ENCODE measurements at places on chromosomes 3 and 15. TPM values are rescaled to one million over a fixed set of nuclear protein-coding genes. Genes with fewer than 3 reads are reported as not detected.
A peak's percentile ranks its signal among the peaks of the same experiment; 100 is the strongest.

DNA sequence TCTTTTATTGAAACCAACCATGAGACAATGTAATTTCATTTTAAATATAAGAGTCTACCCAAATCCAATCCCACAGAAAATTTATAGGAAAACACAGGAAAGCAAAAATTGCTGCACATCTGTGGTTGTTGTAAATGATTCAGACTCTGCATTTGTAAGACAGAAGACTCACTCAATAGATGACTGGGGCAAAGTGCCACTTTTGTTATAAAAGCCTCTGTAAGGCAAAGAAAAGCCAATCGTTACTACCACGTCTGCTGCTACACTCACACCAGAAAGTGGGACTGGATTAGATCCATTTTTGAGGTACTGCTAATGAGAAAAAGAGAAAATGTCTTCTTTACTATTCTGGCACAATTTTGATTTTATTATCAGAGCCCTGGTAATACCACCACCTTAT lies 74.9 kb downstream of the SEMA6D start:
- DNase-seq = no peak

DNA sequence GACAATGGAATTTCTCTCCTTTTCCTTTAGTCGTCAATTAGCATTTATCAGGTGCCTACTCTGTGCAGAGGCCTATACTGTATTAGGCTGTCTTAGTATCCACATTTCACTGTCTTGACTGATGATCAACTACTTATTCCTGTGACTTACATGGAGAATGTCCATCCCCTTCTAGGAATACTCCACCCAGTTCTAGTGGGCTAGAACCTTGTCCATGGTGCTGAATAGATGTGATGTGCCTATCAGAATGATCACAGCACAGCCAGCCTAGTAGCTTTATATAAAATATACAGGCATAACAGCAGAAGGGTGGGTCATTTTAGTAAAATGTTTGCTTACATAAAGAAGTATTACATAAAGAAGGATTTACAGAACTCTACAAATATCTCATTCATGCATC lies 621.4 kb downstream of the PDCD6IP start:
- DNase-seq = no peak

DNA sequence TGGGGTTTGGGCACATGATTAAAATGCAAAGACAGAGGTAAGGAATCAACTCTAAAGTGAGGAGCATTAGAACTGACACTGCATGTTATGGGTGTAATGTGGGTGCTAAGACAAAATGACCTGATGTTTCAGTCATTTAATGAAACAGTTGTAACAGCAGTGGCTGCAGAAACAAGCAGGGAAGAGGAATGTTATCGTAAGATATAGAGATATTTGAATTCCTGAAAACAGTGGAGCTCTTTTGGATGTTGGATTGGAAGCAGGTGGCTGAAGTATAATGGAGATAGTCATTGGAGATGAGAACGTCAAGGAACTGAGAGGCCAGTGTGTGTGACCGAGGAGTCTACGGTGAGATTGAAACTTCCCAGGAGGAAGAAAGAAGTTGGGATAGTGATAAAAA lies 1065.2 kb downstream of the ZPLD1 start:
- no peak for DNase-seq

DNA sequence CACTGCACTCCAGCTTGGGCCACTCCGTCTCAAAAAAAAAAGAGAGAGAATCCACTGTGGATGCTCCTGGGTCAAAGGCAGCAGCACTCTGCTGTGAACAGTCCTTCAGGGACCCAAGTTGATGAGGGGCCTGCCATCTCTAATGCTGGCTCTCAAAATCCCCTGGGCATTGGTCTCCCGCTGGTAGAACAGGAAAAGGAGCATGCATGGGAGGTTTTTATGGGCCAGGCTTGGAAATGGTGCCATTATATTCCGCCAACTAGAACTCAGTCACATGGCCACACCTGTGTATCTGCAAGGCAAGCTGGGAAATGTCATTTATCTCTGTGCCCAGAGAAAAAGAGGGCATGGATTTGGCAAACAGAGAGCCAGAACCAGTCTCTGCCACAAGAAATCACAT lies 3.4 kb upstream of the DIS3L start:
- DNase-seq = no peak

DNA sequence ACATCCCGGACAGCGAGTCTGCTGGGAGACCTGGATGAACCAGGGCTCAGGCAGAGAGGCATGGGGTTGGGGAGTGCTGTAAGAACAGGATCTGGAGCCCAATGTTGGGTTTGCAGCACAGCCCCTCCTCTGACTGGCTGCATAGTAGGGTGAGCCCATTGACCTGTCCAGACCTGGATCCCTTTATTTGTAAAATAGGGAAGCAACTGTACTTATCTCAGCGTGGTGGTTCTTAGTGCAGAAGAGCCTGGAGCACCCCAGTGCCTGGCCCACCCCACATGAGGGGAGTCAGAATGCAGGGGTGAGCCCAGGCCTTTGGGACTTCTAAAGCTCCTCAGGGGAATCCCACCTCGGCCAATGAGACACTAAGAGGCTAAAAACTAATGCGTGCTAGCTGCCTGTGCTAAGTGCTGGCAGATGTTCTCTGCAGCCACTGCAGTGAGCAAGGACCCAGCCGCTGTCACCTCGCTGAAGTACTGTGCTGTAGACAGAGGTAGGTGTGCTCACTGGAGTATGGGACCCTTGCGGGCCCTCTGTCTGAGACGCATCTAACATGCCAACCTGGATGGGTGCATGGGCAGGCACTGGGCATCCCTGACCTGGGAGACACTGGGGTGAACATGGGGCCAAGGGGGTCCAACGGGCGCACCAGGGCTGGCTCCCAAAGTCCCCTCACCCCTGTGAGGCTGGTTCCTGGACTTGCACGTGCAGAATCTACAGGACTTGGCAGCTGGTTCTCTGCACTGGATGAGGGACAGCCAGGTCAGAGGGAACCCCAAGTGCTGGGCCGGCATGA lies 95.6 kb downstream of the ATP10A start:
- no peak for DNase-seq

GRCh38 chr3:187726564-187726963 lies 18.7 kb downstream of the BCL6 start:
- DNase-seq = no peak

- DNase-seq = no peak
Observed at GRCh38 chr3:10911350-10912002, 81.1 kb upstream of the SLC6A1 start.

- no peak for DNase-seq
Observed at GRCh38 chr15:57255751-57256341, 120.5 kb upstream of the CGNL1 start.

DNA sequence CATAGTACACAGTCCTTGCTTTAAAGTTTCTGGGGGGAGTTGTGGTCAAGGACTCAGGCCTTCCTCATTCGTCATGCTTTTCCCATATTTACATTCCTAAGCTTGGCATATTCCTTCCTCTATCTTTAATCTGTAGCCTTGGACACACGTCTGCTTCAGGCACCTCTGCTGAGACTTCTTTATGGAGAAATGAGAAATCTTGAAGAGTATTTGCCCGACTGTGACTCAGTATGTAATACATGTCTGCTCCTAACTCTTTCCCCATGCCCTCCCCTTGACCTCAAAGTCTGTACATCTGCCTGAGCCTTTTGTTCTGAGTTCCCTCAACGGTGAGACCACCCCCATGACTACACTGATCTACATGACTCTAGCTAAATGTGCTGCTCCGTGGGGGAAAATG lies 246.1 kb downstream of the SI start:
- no peak for DNase-seq

DNA sequence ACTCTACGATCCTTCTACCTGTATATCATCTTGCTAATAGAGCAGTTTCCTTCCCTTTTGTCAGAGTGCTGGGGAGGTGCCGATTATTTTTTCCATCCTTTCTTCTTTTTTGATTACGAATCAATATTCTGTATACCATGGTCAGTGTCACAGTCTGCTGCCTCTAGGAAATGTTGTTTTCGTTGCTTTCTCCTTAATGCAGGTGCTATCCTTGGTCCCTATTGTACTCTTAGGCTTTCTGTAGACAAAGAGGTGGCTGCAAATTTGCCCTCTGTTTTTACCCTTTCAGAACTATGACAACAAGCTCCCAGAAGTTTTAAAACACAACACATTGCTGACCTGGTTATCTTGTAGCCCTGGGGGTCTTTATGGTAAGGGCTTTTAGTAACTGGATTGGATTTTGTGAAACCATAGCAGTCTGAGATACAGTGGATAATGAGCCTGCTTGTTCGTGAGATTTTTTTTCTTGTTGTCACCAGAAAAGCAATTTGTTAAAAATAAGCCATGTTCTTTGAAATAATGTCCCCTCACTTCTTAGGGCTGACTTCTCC lies 430.3 kb upstream of the TPM1 start:
- DNase-seq = no peak

DNA sequence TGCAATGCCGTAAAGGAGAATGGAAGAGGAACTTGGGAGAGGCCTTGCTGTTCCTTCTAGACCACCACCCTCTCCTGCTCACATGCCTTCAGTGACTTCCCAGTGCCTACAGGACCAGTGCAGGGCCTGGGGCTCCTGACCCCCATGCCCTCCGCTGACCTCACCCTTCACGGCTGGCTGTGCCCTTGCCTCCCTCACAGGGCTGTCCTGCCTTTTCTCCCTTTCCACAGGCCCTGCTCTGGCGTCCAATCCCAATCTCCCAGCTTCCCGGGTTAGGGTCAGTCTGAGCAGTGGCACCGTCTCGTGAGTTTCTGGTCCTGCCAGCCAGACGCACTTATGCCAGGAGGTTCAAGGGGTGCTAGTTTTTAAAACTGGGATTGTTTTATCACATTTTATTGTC lies 110.4 kb downstream of the WNT7A start:
- no peak for DNase-seq

- DNase-seq = peak; percentile 60
Observed at GRCh38 chr15:63752075-63752684, 81.6 kb downstream of the HERC1 start.

- DNase-seq = no peak
Observed at GRCh38 chr3:47413751-47414150, 32.9 kb downstream of the PTPN23 start.

GRCh38 chr3:107685383-107685782 lies 162.6 kb downstream of the BBX start:
- no peak for DNase-seq

DNA sequence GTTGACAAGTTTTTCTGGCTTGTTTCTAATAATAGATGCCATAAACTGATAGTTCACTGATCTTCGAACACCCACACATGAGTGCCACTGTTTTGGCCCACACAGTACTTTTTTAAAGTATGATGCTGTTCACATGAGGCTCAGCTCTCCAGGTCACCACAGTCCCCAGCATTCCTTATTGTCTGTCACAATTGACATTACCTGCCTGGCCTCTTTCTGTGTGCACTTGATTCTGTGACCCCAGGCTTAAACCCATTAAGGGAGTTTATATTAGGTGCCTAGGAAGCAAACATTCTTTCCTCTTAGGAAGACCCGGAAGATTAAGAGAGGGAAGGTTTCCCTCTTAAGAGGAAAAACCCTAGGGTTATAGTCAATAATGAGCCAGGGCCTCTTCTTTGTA lies 24.2 kb upstream of the LRRFIP2 start:
- DNase-seq = no peak

GRCh38 chr3:19065027-19065426 lies 83.3 kb upstream of the KCNH8 start:
- no peak for DNase-seq

GRCh38 chr3:45124352-45124751 lies 21.8 kb downstream of the CDCP1 start:
- DNase-seq = no peak

DNA sequence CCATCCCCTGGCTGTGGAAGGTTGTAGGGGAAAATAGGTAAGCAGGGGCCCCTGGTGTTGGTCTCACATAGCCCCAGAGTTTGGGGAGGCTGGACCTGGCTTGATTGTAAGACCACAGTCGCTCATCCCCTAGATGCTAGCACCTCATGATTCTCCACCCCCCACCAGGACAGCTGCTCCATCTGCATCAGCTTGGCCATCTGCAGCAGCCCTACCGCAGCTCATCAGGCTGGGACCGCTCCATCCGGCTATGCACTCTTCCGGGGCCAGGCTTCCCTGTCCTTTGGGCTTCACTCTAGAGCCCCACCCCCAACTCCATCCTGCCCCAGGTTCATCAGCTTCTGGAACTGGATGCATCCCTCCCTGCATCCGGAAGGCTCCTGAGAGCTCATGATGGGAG lies 12.6 kb downstream of the SCN5A start:
- no peak for DNase-seq

GRCh38 chr3:46405301-46406019 lies 1.4 kb downstream of the CCR5AS start:
- DNase-seq = no peak

DNA sequence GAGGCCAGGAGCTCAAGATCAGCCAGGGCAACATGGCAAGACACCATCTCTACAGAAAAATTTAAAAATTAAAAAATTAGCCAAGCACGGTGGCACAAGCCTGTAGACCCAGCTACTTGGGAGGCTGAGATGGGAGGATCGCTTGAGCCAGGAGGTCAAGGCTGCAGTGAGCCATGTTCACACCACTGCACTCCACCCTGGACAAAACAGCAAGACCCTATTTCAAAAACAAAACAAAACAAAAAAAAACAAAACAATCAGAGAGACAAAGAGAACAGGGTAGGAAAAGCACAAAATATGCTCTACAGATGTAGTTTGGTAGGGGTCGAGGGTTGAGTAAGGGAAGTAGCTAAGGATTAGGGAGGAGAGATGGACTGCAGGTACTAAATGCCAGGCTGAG lies 3.4 kb downstream of the DYNLT2B start:
- DNase-seq = no peak

DNA sequence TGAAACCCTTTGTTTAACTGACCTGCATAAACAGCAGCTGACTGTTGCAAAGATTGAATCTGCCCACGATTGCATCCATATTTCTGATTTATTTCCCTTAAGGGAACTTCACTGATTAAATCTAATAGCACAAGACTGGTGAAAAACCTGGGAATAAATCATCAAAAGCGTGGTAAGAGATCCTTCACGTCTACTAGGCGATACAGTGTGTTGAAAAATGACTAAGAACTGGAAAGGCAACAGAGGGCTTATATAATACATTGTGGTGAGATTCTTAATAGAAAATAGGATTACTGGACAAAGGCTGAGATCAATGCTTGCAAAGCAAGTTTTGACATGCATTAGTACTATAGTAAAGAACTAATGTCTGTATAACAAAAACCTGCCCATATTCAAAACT lies 49.0 kb downstream of the POLQ start:
- DNase-seq = no peak

DNA sequence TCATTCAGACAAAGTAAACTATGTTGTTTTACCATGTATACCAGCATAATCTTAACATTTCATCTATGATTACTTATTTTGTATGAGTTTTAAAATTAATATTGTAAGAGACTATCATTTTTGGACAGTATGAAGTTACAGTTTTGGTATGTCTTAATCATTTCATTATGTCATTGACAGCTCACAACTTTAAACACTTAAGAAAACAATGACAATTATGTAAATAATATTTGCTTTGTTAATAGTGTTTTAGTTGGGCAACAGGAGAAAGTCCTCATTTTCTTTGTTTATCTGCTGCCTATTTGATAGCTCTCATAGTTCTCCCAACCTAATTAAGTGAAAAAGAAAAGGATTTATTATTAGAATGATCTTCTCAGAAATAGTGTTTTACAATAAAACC lies 80.2 kb downstream of the MEF2A start:
- DNase-seq = no peak

GRCh38 chr3:156532730-156533129 lies 22.2 kb downstream of the SSR3 start:
- no peak for DNase-seq

CYP8B1 gene
- total RNA-seq = not detected

LMOD3 gene
- total RNA-seq = 122 TPM

CSTA gene
- 0.55 TPM for total RNA-seq

CKMT1A gene
- not detected for total RNA-seq

TEX55 gene
- total RNA-seq = not detected

AMT gene
- total RNA-seq = 40.9 TPM

CBLB gene
- total RNA-seq = 40.8 TPM

KBTBD8 gene
- total RNA-seq = 9.1 TPM

CD96 gene
- total RNA-seq = 0.20 TPM

Data from heart right ventricle (tissue), 16 donors.